ENCODE measurements at places on chromosomes 2 and 18. TPM values are rescaled to one million over a fixed set of nuclear protein-coding genes. Genes with fewer than 3 reads are reported as not detected.

ZAP70 gene
- 5.1 TPM for total RNA-seq

POTEI gene
- total RNA-seq: 4.0 TPM

FZD7 gene
- 31.7 TPM for total RNA-seq

IFIH1 gene
- total RNA-seq: 26.1 TPM

SIX3 gene
- total RNA-seq: not detected

GCFC2 gene
- total RNA-seq: 15.5 TPM

MERTK gene
- 24.7 TPM for total RNA-seq

DNA sequence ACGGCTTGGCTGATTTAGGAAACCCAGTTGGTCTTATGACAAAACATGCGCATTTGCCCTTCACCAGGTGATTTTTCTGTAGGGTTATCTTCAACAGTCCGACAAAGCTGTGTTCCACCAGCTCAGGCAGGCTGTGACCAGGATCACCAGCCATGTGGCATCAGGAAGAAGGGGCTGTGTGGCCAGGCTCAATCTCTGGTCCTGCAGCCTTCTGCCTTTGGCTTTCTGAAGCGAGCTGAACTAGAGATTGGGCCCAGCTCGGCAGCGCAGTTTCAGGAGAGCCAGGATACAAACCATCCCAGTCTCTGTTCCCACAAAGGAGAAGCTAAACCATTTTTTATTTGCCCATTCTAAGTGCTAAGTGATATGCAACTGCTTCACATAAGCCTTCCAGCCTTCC lies 282.3 kb downstream of the SOX11 start:
- no peaks in the 10 kb centered on the region for H3K27me3 ChIP-seq
- DNase-seq: no peak
- H3K4me1 ChIP-seq: no peaks in the 10 kb centered on the region
- no peak overlapping the region for H3K27ac ChIP-seq
- H3K36me3 ChIP-seq: no peaks in the 10 kb centered on the region
- no peak overlapping the region for H3K4me3 ChIP-seq

GRCh38 chr2:45769056-45769455 lies 117.6 kb downstream of the PRKCE start:
- no peak overlapping the region for H3K4me3 ChIP-seq
- H3K4me1 ChIP-seq: peaks cover 51% of the 10 kb centered on the region
- no peak overlapping the region for H3K27ac ChIP-seq
- no peaks in the 10 kb centered on the region for H3K36me3 ChIP-seq

DNA sequence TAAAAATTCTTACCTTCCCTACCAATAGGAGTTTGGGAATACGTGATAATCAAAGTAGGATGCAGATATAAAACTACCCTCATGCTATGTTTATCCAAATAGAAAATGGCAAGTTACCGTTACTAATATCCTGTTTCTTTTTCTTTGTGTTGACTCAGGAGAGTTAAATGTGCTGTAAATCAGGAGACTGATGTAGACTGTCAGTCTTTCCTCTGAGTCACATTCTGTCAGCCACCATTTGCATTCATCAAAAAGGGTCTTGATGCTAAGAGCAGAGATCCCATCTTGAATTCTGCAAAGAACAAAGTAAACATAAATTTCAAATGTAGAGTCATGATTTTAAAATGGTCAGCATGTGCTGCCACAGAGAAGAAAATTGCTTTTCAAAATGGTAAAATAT lies 712.8 kb downstream of the SOCS6 start:
- H3K4me1 ChIP-seq: no peaks in the 10 kb centered on the region
- no peak overlapping the region for H3K4me3 ChIP-seq
- H3K27ac ChIP-seq: no peak overlapping the region
- DNase-seq: no peak

DNA sequence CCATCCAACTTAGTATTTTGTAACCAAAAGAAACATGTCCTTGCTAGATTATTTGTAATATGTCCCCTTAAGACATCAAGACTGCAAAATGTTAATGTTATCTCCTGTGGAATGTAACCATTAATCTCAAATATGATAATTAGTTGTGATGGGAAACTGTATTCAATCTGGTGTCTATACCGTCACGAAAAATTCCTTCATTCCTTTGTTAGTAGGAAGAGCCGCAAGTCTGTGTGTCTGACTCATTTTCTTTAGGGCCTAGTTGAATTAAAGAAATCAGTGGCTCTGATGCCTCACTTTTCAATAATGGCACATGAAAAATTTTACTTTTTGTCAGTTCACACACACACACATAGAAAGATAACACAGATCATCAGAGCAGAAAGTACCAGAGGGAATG lies 127.1 kb upstream of the CHAC2 start:
- H3K36me3 ChIP-seq: no peaks in the 10 kb centered on the region
- no peak overlapping the region for H3K27ac ChIP-seq
- DNase-seq: no peak
- no peaks in the 10 kb centered on the region for H3K27me3 ChIP-seq
- no peaks in the 10 kb centered on the region for H3K4me1 ChIP-seq
- H3K4me3 ChIP-seq: no peak overlapping the region

GRCh38 chr2:134736167-134736880 lies 17.5 kb upstream of the TMEM163 start:
- DNase-seq: no peak
- no peaks in the 10 kb centered on the region for H3K27me3 ChIP-seq
- no peak overlapping the region for H3K27ac ChIP-seq
- no peak overlapping the region for H3K4me3 ChIP-seq
- H3K36me3 ChIP-seq: no peaks in the 10 kb centered on the region

GRCh38 chr18:24860978-24861680 lies 400.7 kb downstream of the HRH4 start:
- no peak overlapping the region for H3K27ac ChIP-seq
- peak; percentile 22 for DNase-seq

DNA sequence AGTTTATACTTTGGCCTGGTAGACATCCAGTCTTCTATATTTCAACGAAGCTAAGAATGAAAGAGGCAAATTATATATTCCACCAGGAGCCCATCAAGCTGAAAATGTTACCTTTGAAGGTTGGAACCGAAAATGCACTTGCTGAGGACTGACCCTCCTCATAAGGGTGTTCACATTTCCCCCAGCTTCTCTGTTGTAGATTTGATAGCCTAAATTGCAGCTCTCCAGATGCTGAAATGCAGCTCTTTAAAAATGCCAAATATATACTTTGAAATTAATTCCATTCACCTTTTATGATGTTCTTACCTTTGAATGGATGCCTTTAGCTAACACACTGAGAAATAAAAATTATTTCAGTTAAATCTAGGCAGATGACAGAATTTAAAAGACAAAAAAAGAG lies 1.8 kb upstream of the FIGN start:
- H3K36me3 ChIP-seq: no peaks in the 10 kb centered on the region
- no peak overlapping the region for H3K27ac ChIP-seq
- no peaks in the 10 kb centered on the region for H3K27me3 ChIP-seq

DNA sequence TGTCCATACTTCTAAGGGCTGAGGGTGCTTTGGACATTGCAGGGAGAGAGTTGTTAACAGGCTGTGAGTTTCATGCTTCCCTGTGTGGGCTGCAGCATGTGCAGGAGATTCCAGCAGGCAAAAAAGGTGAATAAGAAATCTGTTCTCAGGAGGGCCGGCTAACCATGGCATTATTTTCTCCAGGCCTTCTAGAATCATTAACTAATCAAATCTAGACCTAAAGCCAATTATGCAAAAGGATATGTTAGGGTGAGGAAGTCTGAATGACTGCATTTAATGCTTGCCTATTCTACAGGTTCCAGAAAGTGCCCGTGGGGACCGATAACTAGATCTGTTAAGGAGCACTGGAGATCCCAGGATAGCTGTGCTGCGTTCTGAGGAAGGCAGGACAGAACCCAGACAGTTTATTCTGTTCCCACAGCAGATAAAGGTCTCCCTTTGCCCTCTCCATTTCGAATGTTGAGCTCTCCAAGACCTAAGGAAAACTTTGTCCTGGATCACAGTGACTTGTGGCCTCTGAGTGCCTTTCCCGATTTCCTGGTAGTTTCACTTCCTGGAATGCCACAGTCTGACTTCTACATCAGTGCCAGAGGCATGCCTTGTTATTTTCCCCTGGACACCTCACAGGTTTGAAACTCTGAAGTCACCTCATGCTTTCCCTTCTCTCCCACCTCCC lies 50.0 kb upstream of the ZFP36L2 start:
- H3K36me3 ChIP-seq: peaks cover 12% of the 10 kb centered on the region
- DNase-seq: no peak
- H3K27ac ChIP-seq: peak overlapping the region; percentile 11

DNA sequence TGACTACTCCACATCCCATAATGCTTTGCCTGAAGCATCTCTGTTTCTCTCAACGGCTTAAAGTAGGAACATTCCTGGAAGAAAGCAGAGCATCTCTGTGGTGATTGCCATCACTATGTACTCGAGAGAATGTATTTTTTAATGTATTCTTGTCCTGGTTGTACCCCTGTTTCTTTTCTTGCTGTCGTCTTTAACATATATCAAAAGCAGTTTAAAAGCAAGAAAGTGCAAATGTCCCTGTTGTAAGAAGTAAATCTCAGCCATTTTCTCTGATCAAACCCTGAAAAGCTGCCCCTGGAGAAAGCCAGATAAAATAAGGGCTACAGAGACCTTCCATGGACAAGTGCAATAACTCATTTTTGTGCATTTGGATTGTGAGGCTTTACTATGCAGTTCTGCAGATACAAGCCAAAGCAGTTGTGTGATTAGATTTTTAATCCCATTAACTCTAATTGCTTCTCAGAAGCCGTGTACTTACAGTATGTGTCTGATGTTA lies 70.8 kb downstream of the XIRP2 start:
- no peak for DNase-seq
- H3K27me3 ChIP-seq: no peaks in the 10 kb centered on the region
- no peaks in the 10 kb centered on the region for H3K36me3 ChIP-seq
- no peaks in the 10 kb centered on the region for H3K4me1 ChIP-seq
- H3K4me3 ChIP-seq: no peak overlapping the region
- H3K27ac ChIP-seq: no peak overlapping the region

DNA sequence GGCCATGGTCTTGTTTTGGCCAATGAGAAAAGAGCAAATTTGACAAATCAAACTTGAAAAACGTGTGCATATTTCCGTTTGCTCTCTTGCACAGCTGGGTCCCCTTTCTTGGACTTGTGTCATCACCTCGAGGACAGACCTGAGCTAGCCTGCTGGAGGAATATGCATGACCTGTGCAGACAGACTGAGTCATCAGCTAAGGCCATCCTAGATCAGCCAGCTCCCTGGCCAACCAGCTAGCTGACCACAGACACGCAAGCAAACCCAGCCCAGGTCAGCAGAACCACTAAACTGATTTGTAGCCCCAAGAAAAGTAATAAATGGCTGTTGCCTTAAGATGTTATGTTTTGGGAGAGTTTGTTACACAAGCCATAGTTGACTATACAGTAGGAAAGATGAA lies 61.3 kb upstream of the PAX3 start:
- H3K4me3 ChIP-seq: no peak overlapping the region
- no peak overlapping the region for H3K27ac ChIP-seq
- DNase-seq: no peak

DNA sequence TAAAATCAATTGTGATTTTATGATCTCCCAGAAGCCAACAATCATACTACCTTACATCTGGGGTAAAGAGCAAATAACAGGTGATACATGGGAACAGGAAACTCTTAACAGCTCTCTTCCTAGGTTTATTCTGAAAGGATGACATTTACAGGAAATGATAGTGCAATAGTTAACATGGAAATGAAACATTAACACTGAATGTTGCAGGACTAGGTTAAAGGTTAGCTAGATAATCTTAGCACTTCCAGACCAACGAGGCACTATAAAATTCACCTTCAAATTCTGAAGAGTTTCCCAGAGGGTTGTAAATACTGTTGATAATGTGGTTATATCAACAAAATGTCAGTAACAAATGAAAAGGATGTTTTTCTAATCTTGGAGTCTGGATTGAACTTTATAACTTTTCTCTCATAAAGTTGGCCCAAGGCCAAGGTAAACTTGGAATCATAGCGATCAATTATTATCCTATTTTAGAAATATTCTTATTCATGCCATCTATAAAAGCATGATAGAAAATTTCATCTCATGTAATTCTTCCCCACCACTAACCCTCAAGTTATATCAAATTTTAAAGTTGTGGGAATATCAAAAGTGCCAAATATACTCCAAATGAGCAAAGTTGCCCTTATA lies 32.9 kb upstream of the GCG start:
- H3K4me3 ChIP-seq: no peak overlapping the region
- no peak overlapping the region for H3K27ac ChIP-seq
- no peaks in the 10 kb centered on the region for H3K27me3 ChIP-seq
- peaks cover 8% of the 10 kb centered on the region for H3K36me3 ChIP-seq

- no peak overlapping the region for H3K27ac ChIP-seq
- DNase-seq: peak; percentile 29
- H3K4me3 ChIP-seq: no peak overlapping the region
- H3K36me3 ChIP-seq: no peaks in the 10 kb centered on the region
- no peaks in the 10 kb centered on the region for H3K4me1 ChIP-seq
- no peaks in the 10 kb centered on the region for H3K27me3 ChIP-seq
Measured at GRCh38 chr18:44452346-44452745, 228.3 kb upstream of the SETBP1 start.

DNA sequence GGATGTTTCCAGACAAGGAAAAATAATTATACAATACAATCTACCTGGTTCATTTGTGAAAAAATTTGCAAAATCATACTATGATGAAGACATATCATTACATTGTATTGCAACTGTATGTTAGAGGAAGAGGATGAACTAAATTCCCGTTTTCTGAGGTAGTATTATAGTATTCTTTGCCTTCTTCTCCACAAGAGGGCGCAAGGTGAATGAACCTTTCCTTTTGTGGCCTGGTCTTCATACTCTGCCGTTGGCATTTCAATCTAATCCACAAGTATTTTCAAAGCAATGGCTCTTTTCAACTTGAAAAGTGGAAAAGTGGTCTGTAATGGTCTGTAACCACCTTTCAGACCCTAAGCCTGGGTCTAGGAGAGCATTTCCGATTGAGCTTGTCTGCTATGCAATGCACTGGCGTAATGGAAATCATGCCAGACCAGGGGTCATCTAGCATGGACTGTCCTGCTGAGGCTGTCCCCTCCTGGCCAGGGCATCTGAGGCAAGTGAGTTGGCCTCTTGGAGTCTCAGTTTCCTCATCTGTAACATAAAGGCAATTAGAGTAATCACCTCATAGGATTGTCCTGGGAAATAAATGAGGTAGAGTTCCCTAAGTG lies 30.8 kb upstream of the ZNF396 start:
- H3K27me3 ChIP-seq: no peaks in the 10 kb centered on the region
- DNase-seq: peak; percentile 87
- H3K4me3 ChIP-seq: no peak overlapping the region
- H3K36me3 ChIP-seq: no peaks in the 10 kb centered on the region
- H3K27ac ChIP-seq: no peak overlapping the region

GRCh38 chr2:47897883-47898731 lies 8.2 kb downstream of the FBXO11 start:
- H3K27me3 ChIP-seq: no peaks in the 10 kb centered on the region
- H3K4me1 ChIP-seq: peaks cover 12% of the 10 kb centered on the region
- H3K36me3 ChIP-seq: no peaks in the 10 kb centered on the region
- H3K27ac ChIP-seq: no peak overlapping the region

DNA sequence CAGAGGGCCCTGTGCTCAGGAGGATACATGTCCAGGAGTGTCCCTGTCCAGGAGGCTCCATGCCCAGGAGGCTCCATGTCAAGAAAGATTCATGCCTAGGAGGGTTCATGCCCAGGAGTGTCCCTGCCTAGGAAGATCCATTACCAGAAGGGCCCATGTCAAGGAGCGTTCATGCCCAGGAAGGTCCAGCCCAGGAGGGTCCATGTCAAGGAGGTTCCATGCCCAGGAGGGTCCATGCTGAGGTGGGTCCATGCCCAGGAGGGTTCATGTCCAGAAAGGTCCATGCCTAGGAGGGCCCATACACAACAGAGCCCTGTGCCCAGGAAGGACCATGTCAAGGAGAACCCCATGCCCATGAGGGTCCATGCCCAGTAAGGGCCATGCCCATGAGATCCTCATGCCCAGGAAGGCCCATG lies 7.0 kb downstream of the GPR35 start:
- H3K4me1 ChIP-seq: no peaks in the 10 kb centered on the region
- no peak overlapping the region for H3K4me3 ChIP-seq
- no peak for DNase-seq
- no peaks in the 10 kb centered on the region for H3K27me3 ChIP-seq
- no peaks in the 10 kb centered on the region for H3K36me3 ChIP-seq

Measured in lung (tissue), 17 donors.